ENCODE measurements at places on chromosomes 1 and 21.

- H3K36me3 ChIP-seq, result no peaks in the 10 kb centered on the region
- H3K4me1 ChIP-seq, result peaks cover 22% of the 10 kb centered on the region
- no peak for DNase-seq
- no peaks in the 10 kb centered on the region for H3K27me3 ChIP-seq
- H3K27ac ChIP-seq, result no peak overlapping the region
Observed at GRCh38 chr1:205226868-205227583, 720 bp upstream of the TMCC2 start.

- H3K4me3 ChIP-seq, result no peak overlapping the region
- H3K36me3 ChIP-seq, result peaks cover 21% of the 10 kb centered on the region
- no peak overlapping the region for H3K27ac ChIP-seq
- DNase-seq, result no peak
Observed at GRCh38 chr1:173749137-173749536, 34.4 kb downstream of the KLHL20 start.

DNA sequence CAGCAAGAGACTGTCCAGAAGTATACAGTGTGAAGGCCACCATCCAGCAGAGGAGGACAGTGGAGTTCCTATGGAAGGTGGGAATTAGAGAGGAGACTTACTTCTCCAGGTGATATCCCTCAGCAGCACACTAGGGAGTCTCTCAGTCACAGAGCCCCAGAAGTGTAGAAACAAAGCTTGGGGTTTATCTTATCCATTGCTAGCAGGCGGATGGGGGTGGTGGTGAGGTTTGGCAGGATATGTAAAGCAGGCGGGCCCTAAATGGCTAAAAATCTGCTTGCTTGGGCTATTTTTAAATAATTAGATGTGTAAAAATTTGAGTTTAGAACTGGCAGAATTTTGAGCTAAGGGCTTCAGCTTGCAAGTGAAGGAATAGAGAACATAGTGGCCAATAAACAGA, 50.1 kb upstream of the RGS18 start:
- H3K36me3 ChIP-seq, result no peaks in the 10 kb centered on the region
- no peaks in the 10 kb centered on the region for H3K27me3 ChIP-seq
- no peak overlapping the region for H3K4me3 ChIP-seq
- no peak for DNase-seq
- H3K4me1 ChIP-seq, result no peaks in the 10 kb centered on the region

DNA sequence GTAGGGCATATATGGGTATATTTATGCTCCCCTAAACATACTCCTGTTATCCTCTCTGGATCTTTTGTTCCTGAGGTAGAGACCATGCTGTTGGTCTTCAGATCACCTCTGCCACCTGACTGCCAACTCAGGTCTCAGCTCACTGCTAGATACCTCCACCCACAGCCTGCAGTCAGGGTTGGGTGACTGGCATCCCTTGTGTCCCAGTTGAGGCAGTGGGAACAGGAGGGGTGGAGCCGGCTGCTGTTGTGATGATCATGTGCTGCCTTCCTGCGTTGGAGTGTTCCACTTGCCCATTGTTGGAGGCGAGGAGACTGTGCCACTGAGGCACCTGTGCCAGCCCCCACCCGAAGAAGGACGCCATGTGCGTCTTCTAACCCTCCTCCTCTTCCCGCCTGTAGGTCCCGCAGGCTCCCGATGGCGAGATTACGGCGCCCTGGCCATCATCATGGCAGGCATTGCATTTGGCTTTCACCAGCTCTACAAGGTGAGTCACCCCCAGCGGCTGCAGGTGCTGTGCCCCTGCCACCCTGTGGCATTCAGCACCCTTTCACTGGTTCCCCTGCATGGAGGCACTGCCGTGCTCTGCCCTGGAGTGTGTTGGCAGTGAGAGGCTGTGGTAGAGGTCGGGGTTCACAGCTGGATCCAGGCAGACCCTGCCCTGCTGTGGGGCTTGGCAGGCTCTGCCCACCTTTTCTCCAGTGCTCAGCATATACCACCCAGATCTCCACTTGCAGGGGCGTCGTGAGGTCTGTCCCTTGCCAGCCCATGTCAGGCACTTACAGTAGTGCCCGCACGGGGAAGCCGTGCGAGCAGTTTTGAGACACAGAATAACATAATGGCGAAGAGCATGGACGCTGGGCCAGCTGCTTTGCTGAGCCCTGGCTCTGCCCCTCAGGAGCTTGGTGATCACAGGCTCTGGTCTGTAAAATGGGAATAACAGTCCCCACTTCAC, 143.5 kb downstream of the PEX14 start:
- DNase-seq, result no peak
- H3K4me1 ChIP-seq, result no peaks in the 10 kb centered on the region
- no peak overlapping the region for H3K27ac ChIP-seq
- H3K27me3 ChIP-seq, result no peaks in the 10 kb centered on the region
- H3K36me3 ChIP-seq, result peaks cover 23% of the 10 kb centered on the region

- peak; percentile 5 for DNase-seq
- H3K27me3 ChIP-seq, result no peaks in the 10 kb centered on the region
- H3K4me3 ChIP-seq, result peak overlapping the region; percentile 88
- H3K36me3 ChIP-seq, result no peaks in the 10 kb centered on the region
- H3K4me1 ChIP-seq, result peaks cover 6% of the 10 kb centered on the region
Observed at GRCh38 chr21:17612023-17612564, 607 bp downstream of the BTG3 start.

GRCh38 chr1:1943834-1944570, 24.9 kb upstream of the TMEM52 start:
- H3K4me1 ChIP-seq, result peaks cover 3% of the 10 kb centered on the region
- H3K4me3 ChIP-seq, result no peak overlapping the region
- DNase-seq, result peak; percentile 39
- no peaks in the 10 kb centered on the region for H3K27me3 ChIP-seq

- H3K27me3 ChIP-seq, result no peaks in the 10 kb centered on the region
- H3K27ac ChIP-seq, result no peak overlapping the region
- H3K4me1 ChIP-seq, result no peaks in the 10 kb centered on the region
- DNase-seq, result no peak
- H3K4me3 ChIP-seq, result no peak overlapping the region
Observed at GRCh38 chr1:113135460-113135859, 62.5 kb downstream of the LRIG2 start.

DNA sequence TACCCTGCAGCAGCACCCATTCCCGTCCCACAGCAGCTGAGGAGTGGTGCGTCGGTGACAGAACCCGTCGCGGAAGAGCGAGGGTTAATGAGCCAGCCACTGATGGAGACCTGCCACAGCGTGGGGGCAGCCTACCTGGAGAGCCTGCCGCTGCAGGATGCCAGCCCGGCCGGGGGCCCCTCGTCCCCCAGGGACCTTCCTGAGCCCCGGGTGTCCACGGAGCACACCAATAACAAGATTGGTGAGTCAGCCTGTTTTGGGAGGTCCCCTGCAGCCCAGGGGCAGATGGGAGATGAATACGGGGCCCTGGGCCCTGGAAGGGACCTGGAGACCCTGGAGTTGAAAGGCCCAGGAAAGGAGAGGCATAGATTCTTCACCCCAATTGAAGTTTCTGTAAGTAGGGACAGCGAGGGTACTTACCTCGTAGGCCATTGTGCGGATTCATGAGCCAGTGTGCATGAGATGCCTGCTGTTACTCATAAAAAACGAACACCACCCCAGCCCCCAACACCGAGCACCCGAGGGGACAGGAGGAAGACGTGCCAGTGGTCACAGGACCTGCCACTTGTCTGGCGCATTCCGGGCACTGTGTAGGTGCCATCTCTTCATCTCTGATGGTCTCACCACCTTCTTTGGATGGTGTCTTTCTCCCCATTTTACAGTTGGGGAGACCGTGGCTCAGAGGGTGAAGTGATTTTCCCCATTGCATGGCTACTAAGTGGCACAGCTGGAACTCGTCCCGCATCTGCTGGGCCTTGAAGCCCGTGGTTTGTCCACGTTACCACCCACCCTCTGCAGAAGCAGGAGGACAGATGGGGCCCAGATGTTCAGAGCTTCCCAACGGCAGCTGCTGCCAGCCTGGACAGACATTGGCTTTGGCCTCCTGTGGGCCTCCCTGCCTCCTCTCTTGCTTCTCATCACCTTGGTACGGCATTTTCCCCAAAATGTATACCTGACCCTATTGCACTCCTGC, 28.3 kb upstream of the TNFRSF1B start:
- H3K27me3 ChIP-seq, result no peaks in the 10 kb centered on the region
- no peak overlapping the region for H3K27ac ChIP-seq
- no peaks in the 10 kb centered on the region for H3K36me3 ChIP-seq
- no peak overlapping the region for H3K4me3 ChIP-seq

GRCh38 chr1:36864823-36865601, 169.3 kb downstream of the GRIK3 start:
- no peaks in the 10 kb centered on the region for H3K36me3 ChIP-seq
- H3K27me3 ChIP-seq, result no peaks in the 10 kb centered on the region
- H3K4me3 ChIP-seq, result no peak overlapping the region
- no peak overlapping the region for H3K27ac ChIP-seq
- no peak for DNase-seq

DNA sequence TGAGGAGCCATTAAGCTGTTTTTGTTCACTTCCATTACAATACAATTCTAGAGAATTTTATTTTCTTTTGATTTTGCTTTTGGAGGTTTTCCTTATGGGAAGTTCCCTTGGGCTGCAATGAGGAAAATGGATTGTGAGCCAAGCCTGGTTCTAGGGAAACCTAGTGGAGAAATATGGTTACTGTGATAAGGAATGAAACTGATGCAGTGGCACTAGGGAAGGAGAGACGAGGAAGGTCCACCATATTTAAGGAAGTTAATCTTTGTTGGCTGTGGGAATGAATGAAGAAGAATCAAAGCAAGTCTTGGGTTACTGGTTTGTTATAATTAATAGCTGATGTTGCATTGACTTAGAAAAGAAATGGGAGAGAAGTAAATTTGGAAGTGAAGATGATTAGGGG, 28.4 kb downstream of the CHML start:
- no peak for DNase-seq
- no peaks in the 10 kb centered on the region for H3K27me3 ChIP-seq
- no peaks in the 10 kb centered on the region for H3K36me3 ChIP-seq
- no peak overlapping the region for H3K27ac ChIP-seq

- no peaks in the 10 kb centered on the region for H3K36me3 ChIP-seq
- no peaks in the 10 kb centered on the region for H3K4me1 ChIP-seq
- no peak overlapping the region for H3K4me3 ChIP-seq
- H3K27ac ChIP-seq, result no peak overlapping the region
- DNase-seq, result no peak
- no peaks in the 10 kb centered on the region for H3K27me3 ChIP-seq
Observed at GRCh38 chr1:59691261-59691660, 123.5 kb upstream of the HOOK1 start.

- peaks cover 5% of the 10 kb centered on the region for H3K36me3 ChIP-seq
- no peak overlapping the region for H3K4me3 ChIP-seq
- no peak overlapping the region for H3K27ac ChIP-seq
- H3K27me3 ChIP-seq, result no peaks in the 10 kb centered on the region
- DNase-seq, result no peak
Observed at GRCh38 chr1:243526180-243526579, 270.3 kb downstream of the SDCCAG8 start.

- no peak overlapping the region for H3K4me3 ChIP-seq
- H3K4me1 ChIP-seq, result no peaks in the 10 kb centered on the region
- no peaks in the 10 kb centered on the region for H3K27me3 ChIP-seq
- no peak for DNase-seq
Observed at GRCh38 chr1:172246521-172247390, 173.7 kb upstream of the C1orf105 start.

DNA sequence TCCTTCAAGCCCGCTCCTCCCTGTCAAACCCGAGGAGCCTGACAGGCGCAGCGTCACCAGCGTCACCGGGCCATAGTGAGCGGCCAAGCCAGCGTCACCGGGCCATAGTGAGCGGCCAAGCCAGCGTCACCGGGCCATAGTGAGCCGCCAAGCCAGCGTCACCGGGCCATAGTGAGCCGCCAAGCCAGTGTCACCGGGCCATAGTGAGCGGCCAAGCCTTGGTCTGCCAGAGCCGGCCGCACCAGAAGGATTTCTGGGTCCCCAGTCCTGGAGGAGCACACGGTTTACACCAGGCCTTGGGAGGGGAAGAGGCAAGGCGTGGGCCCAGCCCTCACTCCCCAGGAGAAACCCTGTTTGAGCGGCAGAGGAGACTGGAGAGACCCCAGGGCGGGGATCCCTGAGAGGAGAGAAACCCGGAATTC, 39.8 kb upstream of the COL18A1 start:
- H3K27me3 ChIP-seq, result no peaks in the 10 kb centered on the region
- no peaks in the 10 kb centered on the region for H3K36me3 ChIP-seq
- no peak overlapping the region for H3K4me3 ChIP-seq

- no peak overlapping the region for H3K4me3 ChIP-seq
Observed at GRCh38 chr1:208737922-208738321, 493.7 kb upstream of the PLXNA2 start.

GRCh38 chr1:156226782-156227181, 14.0 kb downstream of the PMF1 start:
- no peak overlapping the region for H3K4me3 ChIP-seq
- no peak overlapping the region for H3K27ac ChIP-seq
- peaks cover 5% of the 10 kb centered on the region for H3K4me1 ChIP-seq
- no peak for DNase-seq
- peaks cover 34% of the 10 kb centered on the region for H3K36me3 ChIP-seq

GRCh38 chr1:224434691-224435317, at the start of gene WDR26:
WDR26 (minus strand) TSS chr1:224434797.
- H3K36me3 ChIP-seq, result no peaks in the 10 kb centered on the region
- H3K27me3 ChIP-seq, result no peaks in the 10 kb centered on the region
- H3K4me1 ChIP-seq, result peaks cover 20% of the 10 kb centered on the region
- peak within 1 kb of the TSS; percentile 87 for H3K4me3 ChIP-seq

DNA sequence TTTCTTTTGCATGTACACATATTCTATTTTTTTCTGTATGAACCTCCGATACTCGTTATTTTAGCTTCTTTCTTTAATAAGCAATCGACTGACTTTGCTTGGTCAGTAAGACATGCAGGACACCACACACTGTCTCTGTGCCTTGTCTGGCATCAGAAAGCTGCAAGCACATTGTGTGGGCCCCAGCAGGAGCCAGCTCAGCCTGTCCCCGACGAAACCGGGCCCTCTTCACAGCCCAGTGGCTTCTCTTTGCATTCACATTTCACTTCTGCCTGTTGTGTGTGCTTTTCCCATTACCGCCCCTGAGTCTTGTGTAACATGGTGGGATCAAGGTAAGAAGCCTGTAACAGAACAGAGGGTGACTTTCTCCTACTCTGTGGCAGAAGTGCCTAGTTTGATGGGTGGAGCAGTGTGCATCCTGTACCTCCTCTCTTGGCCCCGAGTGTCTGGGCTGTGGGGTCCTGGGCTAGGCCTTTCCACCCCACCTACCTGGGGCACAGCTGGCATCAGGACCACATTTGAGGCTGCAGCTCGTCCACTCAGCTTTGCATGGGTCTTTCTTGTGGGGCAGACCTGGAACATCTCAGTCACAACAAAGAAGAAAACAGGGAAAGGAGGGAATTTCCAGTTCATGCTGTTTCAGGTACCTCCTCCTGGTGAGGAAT, 118.9 kb upstream of the COL6A1 start:
- no peak for DNase-seq
- H3K4me3 ChIP-seq, result no peak overlapping the region
- no peaks in the 10 kb centered on the region for H3K27me3 ChIP-seq
- H3K36me3 ChIP-seq, result no peaks in the 10 kb centered on the region

DNA sequence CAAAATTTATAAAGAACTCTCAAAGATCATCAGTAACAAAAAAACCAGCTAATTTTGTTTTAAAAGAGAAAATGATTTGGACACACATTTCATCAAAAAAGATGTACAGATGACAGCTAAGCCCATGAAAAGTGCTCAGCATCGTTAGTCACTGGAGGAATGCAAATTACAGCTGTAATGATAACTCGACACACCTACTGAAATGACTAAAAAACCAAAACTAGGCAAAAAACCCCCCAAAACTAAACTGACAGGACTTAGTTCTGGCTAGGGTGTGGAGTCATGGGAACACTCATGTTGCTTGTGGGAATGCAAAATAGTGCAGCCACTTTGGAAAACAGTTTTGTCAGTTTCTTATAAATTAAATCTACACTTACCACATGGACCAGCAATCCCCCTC, 59.5 kb downstream of the CNIH3 start:
- no peaks in the 10 kb centered on the region for H3K27me3 ChIP-seq
- H3K27ac ChIP-seq, result no peak overlapping the region
- H3K4me3 ChIP-seq, result no peak overlapping the region
- no peaks in the 10 kb centered on the region for H3K4me1 ChIP-seq
